Right renal pelvis (tissue), 4 donors: ENCODE measurements at places on chromosomes 1 and 21. TPM values are rescaled to one million over a fixed set of nuclear protein-coding genes. Genes with fewer than 3 reads are reported as not detected.

The FMO3 gene
- polyA plus RNA-seq: 0.07 TPM

The KTI12 gene
- polyA plus RNA-seq: 6.8 TPM

The CRYAA gene
- polyA plus RNA-seq: 0.08 TPM

The ZNF684 gene
- 12.1 TPM for polyA plus RNA-seq

The ESRRG gene
- 49.6 TPM for polyA plus RNA-seq

The HS2ST1 gene
- 59.4 TPM for polyA plus RNA-seq

The JAM2 gene
- 12.7 TPM for polyA plus RNA-seq

The EXTL1 gene
- 1.7 TPM for polyA plus RNA-seq

The MCOLN2 gene
- 0.67 TPM for polyA plus RNA-seq

GRCh38 chr1:87113313-87113712, 198.9 kb downstream of the HS2ST1 start:
- no peak for DNase-seq

GRCh38 chr1:30681782-30682181, 41.6 kb downstream of the MATN1 start:
- no peak for DNase-seq

DNA sequence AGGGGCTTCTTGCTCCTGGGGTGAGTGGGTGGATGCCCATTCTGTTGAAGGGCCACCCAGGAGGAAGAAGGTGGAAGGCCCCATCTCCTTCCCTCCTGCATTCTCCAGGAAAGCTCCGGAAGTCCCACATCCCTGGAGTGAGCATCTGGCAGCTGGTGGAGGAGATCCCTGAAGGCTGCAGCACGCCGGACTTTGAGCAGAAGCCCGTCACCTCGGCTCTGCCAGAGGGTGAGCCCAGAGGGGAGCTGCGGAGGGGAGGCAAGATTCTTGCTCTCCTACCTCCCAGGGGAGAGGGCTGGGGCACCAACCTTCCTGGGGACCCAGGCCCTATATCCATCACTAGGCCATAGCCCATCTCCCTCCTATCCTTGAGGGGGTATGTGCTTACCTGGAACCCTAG, 3.4 kb downstream of the IGFN1 start:
- DNase-seq: no peak

DNA sequence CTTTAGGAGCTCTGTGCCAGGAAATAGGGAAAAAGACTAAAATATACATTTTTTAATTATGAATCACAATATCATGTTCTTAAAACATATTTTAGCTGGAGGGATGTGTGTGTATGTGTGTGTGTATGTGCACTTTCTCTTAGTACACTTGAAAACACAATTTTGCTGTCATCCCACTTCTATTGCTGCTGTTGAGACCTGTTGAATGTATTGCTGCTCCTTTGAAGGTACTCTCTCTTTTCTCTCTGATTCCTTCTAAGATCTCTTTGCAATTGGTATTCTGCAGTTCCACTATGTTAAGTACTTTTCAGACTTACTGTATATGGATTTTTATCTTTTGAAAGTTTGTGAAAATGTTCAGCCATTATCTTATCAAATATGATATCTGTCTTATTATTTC, 43.5 kb upstream of the COG2 start:
- DNase-seq: no peak

DNA sequence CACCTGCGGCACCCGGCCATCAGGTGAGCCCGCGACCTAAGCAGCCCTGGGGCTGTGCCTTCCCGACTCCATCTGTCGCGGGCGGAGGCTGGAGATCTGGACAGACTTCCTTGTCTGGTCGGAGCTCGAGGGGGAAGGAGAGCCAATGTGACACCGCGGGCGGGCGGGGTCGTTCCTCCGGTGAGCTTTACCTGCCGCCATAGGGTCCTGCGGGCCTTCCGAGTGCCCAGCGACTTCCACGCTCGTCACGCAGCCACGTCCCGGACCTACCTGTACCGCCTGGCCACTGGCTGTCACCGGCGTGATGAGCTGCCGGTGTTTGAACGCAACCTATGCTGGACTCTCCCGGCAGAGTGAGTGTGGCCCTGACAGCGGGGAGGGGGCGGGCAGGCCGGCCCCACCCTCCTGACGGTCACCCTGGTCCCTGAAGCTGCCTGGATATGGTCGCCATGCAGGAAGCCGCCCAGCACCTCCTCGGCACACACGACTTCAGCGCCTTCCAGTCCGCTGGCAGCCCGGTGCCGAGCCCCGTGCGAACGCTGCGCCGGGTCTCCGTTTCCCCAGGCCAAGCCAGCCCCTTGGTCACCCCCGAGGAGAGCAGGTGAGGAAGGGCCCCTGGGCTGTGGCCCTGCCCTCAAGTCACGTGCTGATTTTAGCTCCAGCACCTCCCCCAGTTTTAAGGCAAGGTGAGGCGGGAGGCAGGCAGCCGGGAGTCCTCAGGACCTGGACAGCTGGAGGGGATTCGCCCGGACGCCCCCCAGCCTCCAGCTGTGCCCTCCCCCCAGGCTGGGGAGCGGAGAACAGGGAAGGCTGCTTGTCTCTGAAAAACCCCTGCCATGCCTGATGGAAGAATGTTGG, 1.1 kb downstream of the PUSL1 start:
- no peak for DNase-seq

DNA sequence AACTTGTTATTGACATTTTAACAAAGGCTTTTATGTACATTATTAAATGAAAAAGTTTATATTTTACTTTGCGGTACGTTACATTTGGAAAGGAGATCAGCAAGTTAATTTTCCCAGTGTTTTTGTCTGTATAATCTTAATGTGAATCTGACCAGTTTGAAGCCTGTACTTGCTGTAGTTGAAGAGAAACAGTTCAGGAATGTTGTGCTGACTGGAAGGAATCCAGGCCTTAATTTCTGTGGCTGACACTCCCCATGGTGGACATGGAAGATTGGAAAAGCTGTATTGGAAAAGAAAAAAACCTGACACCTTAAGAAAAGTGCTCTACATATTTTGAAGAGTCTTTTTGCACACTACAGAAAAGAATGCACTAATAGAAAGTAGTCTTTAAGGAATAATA, 15.5 kb downstream of the LEPR start:
- DNase-seq: no peak

DNA sequence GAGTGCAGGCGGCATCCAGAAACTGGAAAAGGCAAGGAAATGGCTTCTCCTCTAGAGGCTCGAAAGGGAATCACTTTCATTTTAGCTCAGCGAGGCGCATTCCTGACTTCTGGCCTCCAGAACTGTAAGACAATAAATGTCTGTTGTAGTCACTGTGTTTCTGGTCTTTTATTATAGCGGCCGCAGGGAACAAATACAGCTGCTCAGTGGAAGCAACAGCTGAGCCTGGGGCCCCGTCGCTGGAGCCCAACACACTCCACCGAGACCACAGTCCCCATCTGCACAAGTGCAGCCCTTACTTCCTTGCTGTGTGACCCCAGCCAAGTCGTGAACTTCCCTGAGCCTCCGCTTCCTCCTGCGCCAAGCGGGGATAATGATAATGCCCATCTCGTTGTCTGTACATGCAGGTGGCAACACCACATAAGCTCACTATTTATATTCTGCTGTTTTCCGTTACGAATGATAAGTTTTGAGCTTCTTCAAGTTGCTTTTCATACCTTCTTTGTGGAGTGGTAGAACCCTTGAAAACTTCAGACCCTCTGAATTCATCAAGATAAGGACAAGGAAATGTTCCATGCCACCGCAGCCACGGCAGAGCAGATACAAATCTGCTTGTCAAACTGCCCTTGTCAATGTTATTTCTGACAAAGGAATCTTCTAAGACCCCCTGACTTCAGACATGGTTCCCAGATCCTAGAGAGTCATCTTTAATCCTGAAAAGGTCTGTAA, 3.2 kb upstream of the LAPTM5 start:
- DNase-seq: no peak

DNA sequence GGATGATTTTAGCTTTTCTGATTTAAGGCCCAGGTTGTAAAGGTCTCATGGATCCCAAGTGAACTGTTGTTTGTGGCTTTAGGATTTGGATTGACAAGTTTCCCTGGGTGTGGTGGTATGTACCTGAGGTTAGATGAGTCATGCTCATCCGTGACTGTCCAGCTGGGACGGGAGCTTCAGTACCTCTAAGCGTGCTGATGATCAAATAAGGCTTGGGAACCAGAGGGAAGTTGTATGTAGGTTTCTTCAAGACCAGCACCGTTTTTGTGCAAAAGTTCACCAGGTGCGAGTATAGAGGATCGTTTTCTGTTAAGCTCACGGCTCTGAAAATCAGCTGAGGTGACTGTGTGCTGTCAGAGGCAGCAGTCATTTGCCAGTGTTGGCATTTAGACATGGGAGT, 19.8 kb downstream of the PLA2G2E start:
- no peak for DNase-seq

DNA sequence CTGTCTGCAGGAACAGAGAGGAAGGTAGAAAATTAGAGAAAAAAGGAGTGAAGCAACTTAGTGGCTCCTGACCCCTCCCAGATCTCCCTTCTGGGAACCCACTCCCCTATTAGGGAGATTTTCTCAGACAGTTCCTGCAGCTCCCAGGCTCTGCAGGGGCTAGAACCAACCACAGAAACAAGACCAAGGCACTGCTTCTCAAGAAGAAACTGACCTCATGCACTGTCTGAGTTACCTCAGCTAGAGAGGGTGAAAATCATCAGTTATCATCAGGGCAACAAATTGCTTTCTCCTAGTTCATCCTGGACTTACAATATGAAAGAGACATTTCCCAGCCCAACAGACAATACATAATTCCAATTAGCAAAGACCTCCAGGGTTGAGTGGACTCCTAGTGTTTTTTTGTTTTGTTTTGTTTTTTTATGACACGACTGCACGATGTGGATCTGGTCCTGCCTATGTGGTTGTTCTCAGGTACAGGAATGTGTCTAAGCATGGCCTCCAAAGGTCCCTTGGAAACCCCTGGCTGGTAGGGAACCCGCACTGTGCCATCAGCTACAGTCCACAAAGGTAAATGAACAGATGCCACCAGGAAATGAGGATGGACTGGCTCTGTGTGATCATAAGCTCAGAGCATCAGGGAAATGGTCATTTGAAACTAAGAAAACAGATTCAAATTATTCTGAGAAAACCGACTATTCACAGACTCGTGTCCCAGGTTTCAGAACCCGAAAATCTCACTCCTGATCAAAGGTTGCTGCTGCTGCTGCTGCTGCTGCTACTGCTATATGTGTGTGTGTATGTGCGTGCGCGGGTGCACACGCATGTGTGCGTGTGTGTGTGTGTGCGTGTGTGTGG, 65.3 kb downstream of the LAMC2 start:
- no peak for DNase-seq

- no peak for DNase-seq
Measured at GRCh38 chr21:37006486-37007291, at the start of gene RIPPLY3. TSS of gene RIPPLY3 (plus strand) at chr21:37006702. CDS start at chr21:37006773, 71 bp downstream.

DNA sequence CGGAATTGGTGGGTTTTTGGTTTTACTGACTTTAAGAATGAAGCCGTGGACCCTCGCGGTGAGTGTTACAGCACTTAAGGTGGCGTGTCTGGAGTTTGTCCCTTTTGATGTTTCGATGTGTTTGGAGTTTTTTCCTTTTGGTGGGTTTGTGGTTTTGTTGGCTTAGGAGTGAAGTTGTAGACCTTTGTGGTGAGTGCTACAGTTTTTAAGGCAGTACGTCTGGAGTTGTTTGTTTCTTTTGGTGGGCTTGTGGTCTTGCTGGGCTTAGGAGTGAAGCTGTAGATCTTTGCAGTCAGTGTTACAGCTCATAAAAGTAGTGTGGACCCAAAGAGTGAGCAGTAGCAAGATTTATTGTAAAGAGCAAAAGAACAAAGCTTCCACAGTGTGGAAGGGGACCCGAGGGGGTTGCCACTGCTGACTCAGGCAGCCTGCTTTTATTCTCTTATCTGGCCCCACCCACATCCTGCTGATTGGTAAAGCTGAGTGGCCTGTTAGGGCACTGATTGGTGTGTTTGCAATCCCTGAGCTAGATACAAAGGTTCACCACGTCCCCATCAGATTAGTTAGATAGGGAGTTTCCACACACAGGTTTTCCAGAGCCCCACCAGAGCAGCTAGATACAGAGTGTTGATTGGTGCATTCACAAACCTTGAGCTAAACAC, 20.9 kb downstream of the HENMT1 start:
- no peak for DNase-seq

GRCh38 chr1:31647106-31647505, 2.4 kb upstream of the PEF1 start:
- DNase-seq: no peak

- DNase-seq: no peak
Measured at GRCh38 chr1:77245830-77246229, 26.6 kb upstream of the PIGK start.

GRCh38 chr1:172496678-172497077, 36.3 kb upstream of the SUCO start:
- no peak for DNase-seq
